ENCODE measurements at places on chromosomes 5 and 9.

DNA sequence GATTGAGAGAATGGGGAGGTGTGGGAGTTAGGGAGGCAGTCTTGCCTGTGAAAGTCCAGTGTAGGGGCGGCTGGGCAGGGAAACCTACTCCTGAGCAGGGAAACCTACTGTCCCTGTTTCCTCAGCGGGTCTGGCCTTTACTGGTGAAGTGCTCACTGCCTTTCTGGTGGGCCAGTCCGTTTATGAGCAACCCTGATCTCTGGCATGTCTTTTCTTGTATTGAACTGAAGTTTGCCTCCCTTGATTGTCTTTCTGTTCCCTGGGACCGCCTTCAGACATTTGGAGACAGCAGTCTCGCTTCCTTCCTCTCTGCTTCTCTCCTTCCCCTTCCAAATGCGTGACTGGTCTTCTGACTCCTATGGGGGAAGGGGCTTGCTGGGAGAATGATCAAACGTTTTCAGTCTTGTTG lies 2.9 kb downstream of the SNX18 start:
- no peak for DNase-seq

DNA sequence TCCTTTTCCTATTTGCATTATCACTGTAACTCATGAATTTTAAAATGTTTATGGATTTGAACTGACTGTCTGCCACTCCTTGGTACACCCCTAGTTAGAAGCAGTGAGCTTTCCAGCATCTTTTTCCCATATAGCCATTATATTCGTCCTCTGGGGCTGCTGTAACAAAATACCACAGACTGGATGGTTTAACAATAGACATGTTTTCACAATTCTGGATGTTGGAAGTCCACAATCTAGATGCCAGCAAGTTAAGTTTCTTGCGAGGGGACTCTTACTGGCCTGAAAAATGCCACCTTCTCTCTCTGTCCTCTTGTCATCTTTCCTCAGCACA lies 530.0 kb downstream of the SEMA5A start:
- DNase-seq: no peak

- DNase-seq: no peak
Measured at GRCh38 chr5:103561685-103562452, 720 bp downstream of the NUDT12 start.

GRCh38 chr5:171725205-171725601 lies 60.4 kb upstream of the SMIM23 start:
- no peak for DNase-seq

GRCh38 chr9:93464876-93465275 lies 11.5 kb upstream of the FAM120AOS start:
- no peak for DNase-seq

GRCh38 chr9:35766997-35767396 lies 12.9 kb upstream of the MSMP start:
- DNase-seq: no peak

DNA sequence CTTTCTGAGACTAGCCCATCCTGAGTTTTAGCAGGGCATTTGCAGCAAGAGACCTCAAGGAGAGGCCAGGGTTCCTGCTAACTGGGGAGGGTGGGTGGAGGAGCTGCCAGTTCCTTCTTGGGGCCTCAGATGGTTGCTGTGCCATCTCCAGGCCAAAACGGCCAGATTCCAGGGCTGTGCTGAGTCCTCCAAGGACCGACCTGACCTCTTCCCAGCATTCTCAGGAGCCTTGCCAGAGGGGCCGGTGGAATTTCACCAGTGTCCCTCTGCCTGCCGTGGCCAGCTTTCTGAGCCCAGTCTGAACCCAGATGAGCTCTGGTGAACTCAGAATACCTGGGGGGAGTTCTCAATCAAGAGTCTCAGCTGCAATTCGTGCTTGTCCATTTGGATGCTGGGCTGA lies 54.3 kb downstream of the TSTD2 start:
- no peak for DNase-seq

DNA sequence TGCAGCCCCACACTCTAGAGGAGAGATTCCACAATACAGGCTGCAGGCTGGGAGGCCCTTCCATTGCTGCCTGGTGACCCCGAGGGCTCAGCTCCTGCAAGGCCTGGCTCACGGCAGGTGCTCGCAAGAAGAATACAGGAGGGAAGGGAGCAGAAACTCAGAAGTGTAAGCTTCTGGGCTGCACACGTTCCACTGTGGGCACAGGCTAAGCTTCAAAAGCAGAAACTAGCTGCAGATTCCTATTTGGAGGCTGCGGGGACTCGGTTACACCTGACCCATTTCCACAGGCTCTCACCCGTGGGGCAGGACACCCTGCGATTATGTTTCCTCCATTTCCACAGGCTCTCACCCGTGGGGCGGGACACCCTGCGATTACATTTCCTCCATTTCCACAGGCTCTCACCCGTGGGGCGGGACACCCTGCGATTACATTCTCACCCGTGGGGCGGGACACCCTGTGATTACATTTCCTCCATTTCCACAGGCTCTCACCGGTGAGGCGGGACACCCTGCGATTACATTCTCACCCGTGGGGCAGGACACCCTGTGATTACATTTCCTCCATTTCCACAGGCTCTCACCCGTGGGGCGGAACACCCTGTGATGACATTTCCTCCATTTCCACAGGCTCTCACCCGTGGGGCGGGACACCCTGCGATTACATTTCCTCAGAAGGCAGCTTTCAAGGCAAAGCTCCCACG lies 10.3 kb downstream of the LPCAT1 start:
- no peak for DNase-seq

DNA sequence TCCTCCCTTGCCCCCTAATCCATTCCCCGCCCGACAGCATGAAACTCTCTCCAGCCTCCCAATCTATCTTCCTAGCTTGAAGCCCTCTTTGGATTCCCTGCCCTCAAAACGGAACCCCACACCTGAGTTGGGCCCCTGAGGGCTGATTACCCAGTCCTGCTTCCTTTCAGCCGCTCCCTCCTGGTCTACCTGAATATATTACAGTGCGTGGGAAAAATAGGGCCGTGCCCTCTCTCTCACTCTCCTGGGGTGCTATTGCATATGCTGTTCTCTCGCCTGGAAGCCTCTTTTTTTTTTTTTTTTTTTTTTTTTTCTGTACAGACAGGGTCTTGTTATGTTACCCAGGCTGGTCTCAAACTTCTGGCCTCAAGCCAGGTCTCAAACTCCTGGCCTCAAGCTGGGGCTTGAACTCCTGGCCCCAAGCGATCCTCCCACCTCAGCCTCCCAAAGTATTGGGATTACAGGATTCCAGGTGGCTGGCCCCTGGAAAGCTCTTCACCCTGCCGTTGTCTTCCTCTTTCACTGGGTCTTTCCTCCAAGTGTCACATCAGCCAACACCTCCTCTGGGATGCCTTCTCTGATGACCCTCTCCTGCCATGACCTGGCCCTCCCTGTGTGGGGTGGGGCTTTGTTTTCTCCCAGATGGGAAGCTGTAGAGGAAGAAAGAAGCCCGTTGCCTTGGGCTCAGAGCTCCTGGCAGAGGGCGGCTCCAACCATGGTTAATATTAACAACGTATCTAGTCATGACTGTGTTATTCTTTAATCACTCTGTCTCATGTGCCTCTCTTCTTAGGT lies 8.2 kb downstream of the DNM1 start:
- DNase-seq: no peak

- DNase-seq: no peak
Measured at GRCh38 chr5:60651872-60652620, 47.9 kb downstream of the DEPDC1B start.

DNA sequence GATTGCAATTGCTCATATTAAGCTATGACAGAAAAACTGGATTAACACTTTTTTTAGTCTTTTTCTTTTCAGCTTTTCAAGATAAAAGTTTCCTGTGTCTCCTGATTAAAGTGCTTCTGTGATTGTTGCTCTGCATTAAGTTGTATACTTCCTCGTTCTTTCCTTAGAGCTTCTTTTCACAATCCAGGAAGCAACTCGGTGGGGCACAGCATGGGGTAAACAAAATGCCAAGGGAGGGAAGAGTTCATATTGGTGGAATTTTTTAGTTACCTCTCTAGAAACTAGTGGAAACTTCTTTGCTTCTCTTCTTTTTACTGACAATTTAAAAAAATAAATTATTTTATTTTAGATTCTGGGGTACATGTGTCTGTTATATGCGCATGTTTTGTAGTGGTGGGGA lies 37.8 kb upstream of the ARRDC3 start:
- no peak for DNase-seq

DNA sequence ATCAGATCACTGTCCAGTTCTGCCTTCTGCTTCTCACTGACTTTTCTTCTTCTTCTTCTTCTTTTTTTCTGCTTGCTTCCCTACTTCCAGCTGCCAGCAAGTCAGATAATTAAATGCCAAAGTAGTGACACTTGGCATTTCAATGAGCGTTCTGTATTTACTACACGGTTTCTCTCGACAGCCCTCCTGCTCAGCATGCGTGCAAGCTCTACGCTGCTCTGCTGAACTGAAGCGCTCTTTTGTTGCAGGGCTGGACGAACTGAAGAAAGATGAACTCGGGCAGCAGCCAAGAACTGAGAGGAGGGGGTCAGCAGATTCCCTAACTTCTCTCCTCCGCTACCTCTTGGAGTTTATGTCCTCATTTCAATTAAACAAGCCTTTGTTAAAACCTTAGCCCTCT lies 319.1 kb downstream of the GLIS3 start:
- peak; percentile 31 for DNase-seq

DNA sequence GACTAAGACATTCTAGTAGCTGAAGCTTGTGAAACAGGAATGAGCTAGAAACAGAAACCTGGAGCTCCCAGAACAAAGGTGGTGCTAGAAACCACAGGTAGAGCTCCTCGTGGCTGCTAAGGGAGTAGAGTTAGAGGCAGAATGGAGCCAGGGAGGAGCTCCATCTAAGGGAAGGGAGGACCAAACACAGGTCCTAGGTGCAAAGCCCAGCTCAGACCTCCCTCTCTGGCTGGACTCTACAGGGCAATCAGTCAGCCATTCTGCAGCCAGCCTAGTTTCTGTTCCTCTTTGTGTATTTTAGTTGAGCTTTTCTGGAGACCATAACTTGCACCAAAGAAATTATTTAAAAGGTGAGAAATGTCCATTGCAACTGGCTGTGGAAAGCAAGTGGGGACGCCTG lies 70.4 kb downstream of the CRB2 start:
- DNase-seq: no peak

- no peak for DNase-seq
Measured at GRCh38 chr5:173396311-173396993, 68.2 kb upstream of the STC2 start.

- DNase-seq: no peak
Measured at GRCh38 chr5:14385019-14385418, 196.6 kb upstream of the OTULINL start.

- DNase-seq: no peak
Measured at GRCh38 chr5:89396278-89396954, 513.4 kb upstream of the MEF2C start.

- DNase-seq: no peak
Measured at GRCh38 chr9:68793605-68794343, 88.7 kb downstream of the PIP5K1B start.

DNA sequence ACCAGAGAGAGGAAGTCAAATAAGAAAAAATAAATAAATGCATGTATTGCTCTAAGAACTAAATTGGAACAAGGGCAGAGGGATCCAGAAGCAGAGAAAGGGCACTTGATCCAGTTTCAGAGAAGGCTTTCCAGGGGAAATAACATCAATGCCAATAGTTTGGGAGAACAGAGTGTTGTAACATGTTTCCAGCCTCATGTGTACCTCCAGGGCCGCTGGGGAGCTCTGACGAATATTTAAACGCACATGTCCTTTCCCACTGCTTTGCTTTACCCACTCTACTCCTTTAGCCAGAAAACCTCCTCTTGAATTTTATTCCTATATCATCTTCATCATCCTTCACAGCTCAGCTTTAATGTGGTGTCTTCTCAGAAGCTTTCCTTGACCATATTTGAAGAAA lies 233.7 kb downstream of the ENC1 start:
- no peak for DNase-seq

DNA sequence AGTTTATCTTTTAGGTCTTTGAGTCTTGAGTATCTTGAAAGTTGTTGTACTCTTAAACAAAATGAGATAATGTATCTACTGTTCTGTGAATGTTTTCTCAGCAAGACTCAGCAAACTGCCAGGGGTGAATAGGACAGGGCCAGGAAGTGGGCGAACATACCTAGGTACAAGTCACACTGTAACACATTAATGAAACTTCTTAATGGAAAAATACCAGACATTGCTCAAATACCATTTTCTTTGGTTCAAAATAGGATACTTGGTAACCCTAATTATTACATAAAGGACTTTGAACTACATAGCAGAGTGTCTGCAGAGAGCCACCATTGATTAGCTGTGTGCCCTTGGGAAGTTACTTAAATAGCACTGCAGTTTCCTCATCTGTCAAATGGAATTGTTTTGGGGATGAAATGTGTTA lies 197.5 kb downstream of the ARHGEF28 start:
- no peak for DNase-seq

- no peak for DNase-seq
Measured at GRCh38 chr5:120162321-120162720, 301.8 kb upstream of the PRR16 start.

GRCh38 chr5:132263548-132264261 lies 6.2 kb downstream of the PDLIM4 start:
- DNase-seq: no peak

DNA sequence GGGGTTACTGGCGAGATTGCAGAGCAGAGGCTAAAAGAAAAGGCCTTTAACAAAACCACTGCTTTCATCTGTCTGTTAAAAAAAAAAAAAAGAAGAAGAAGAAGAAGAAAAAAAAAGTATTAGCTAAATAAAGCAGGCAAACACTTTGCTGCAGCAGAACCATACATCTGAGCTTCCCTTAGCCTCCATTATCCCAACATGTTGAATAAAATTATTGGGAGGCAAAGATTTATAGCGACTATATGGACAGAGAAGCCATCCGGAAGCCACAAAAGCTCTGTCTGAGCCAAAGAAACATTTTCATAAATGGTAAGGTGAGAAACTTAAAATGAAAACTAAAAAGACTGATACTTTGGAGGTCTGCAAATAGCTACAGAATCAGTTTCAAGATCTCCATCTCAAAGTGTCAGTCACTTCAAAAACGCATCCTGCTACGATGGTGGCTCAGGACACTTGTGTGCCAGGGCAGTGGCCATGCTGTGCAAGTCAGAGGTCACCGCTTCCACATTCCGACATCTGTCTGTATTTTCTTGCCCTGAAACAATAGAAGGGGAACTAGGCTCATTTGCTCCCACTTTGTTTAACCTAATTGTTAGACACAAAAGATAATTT lies 9.6 kb downstream of the EFNA5 start:
- DNase-seq: no peak
